ENCODE measurements at places on chromosomes 12 and 14. TPM values are rescaled to one million over a fixed set of nuclear protein-coding genes. Genes with fewer than 3 reads are reported as not detected.

Gene ALDH1L2
- 2.2 TPM for total RNA-seq

Gene HVCN1
- 3.7 TPM for total RNA-seq

Gene UNC119B
- total RNA-seq, result 26.8 TPM

Gene TOMM20L
- not detected for total RNA-seq

Gene PTCSC3
- total RNA-seq, result not detected

Gene ADSS1
- total RNA-seq, result 1.9 TPM

Gene OLR1
- total RNA-seq, result not detected

Gene KRT7
- 420 TPM for total RNA-seq
